Fibroblast of upper back skin (primary cell): ENCODE measurements at places on chromosomes 13 and 19.
A peak's percentile ranks its signal among the peaks of the same experiment; 100 is the strongest.

DNA sequence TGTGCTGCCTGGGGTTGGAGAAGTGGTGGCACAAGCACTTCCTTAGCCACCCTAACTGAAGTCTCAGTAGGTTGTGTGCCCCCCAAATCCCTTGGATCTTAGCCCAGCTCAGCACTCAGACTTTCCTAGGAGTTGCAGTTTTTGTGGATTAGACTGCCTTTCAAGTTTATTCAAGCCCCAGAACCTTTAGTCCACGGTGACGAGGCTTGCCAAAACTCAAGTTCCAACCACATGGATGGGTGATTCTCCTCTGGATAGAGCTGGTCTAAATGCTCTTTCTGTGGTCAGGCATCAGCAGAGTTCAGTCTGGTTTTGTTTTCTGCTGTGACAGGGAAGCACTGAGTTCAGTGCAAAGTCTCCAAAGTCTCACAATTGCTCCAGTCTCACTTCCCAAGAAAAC is 2858.7 kb downstream of the PCDH9 start:
- DNase-seq: no peak

GRCh38 chr19:57068311-57068710 is 51.5 kb upstream of the USP29 start:
- DNase-seq: no peak

GRCh38 chr13:99153219-99153618 is 47.4 kb upstream of the UBAC2 start:
- DNase-seq: peak; percentile 69

DNA sequence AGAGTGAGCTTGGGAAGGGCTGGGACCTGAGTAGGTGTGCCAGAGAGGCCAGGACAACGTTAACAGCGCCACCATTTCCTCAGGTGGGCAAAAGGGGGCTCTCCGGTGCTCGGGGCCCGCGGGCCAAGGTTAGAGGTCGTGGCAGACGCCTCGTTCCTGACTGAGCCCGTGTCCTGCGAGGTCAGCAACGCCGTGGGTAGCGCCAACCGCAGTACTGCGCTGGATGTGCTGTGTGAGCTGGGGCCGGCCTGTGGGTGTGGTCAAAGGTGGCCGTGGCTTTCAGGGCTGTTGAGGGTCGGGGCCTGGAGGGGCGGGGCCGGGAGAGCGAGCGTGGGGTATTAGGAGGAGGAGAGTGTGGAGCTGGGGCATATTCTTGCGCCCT is 3.7 kb downstream of the KIRREL2 start:
- no peak for DNase-seq

- no peak for DNase-seq
These were observed 202.1 kb downstream of the KLF12 start for GRCh38 chr13:73932091-73932490.

DNA sequence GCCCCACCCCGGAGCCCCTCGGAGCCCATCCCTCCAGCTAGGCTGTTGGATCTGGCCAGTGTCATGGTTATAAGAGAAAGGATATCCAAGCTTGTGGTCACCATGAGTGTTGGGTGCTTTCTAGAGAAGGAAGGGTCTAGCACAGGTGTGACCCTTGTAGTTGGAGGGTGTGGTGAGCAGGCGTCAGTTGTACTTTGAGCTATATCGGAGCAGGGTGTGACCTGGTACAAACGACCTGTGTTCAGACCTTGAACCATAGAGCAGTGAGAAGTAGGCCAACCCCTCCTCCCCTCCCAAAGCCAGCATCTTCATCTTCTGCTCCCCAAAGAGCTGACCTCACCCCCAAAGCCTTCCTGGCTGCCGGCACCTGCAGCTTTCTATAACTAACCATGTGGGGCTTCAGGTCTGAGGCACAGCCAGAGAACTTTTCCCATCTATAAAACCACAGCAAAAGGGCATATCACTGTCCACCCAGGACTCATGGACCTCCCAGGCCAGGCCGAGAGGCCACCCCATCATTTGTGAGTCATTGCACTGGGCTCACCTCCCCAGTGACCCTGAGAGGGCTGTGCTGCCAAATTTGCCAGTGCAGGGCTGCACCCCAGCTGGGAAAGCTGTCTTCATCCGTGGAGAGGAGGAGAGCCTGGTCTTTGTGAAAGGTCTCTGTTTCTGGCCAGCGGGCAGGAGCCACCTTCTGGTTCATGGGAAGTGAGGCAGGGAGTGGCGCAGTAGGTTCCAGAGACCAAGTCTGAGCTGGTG is 14.2 kb downstream of the RAB8A start:
- no peak for DNase-seq

DNA sequence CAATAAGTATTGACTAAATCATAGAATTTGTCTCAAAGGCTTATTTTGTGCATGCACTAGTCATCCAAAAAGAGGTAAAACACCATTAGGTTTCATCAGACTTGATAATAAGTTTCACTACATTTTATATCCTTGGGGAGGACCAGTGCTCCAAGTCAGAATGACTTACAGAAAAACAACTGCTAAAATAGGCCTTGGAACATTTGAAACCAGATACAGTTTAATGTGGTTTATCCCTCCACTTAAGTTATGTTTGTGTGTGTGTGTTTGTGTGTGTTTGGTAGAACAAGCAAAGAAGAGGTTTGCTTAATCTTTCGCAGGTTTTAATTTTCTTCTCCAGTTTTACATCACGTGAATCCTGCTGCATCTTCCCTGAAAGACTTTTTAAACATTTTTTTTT is 570.9 kb downstream of the PCDH9 start:
- no peak for DNase-seq

DNA sequence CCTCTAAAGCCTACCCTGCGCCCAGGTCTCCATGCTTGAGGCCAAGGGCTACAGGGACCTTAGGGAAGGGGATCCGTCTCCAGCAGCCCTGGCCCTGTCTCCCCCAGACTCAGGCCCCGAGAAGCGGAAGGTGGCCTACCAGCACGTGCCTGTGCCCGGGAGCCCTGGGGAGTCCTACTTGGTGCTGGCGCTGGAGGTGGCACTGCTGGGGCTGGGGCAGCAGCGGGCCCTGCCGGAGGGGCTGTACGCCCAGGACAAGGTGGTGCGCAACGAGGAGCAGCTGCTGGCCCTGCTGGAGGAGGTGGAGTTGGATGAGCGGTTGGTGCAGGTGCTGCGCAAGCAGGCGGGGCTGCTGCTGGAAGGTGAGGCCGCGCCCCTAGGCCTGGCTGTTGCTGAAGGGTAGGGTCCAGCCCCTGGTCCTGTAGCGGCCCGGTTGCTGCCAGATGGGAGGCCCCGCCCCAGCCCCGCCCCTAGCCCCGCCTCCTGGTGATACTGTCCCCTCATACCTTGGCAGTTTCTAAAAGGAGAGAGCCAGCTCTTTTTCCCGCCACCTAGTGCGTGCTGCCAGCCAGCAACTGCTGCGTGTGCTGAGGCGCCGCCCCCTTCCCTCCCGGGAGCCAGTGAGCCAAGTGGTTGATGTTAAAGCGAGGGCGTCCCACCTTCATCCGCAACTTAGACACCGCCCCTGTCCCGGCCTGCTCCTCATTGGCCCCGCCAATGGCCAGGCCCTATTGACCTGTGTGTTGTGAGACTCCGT is 22.6 kb downstream of the ZSWIM4 start:
- no peak for DNase-seq

- DNase-seq: no peak
These were observed 133.3 kb downstream of the RGCC start for GRCh38 chr13:41590643-41591042.

- no peak for DNase-seq
These were observed 62.4 kb downstream of the MBNL2 start for GRCh38 chr13:97284558-97284957.

GRCh38 chr13:46097015-46097414 is 7.8 kb downstream of the CPB2 start:
- DNase-seq: no peak

DNA sequence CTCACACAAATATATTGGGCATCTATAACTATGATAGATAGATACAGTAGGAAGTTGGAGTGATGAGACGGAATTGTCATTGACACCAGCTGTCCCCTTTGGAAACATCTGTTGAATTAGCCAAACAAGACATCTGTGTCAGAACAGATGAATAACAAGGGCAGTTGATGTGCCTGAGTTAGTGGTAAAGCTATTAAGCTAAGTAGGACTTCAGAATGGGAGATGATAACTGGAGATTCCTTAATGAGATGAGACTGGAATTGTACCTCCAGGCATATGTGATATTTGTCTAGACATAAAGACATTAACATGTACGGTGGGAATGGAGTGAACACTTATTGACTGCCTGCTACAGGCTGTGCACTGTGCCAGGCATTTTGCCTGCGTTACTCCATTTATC is 78.7 kb downstream of the MBNL2 start:
- no peak for DNase-seq

DNA sequence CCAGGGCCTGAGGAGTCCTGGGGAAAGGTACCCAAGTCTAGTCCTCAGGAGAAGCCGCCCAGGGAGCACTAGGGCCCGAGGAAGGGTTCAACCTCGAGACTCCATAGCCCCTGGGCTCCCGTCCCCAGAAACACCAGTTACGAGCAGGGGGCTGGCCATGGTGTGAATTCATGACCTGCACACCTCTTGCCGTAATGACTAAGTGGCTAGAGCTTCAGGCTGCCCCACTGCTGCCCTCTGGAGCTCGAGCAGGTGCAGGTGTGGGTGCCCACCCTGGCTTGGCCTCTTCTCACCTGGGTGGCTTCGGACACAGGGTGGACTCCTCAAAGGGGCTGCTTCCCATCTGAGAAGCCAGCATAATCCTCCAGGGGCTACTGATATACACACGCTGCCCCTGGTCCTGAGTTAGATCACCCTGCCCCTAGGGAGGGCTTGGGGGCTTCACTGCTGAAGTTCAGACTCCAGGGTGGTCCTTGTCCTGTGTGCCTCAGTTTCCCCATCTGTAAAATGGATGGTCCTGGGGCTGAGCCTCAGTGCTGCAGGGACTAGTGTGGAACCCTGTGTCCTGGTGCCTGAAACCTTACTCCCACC is 13.6 kb downstream of the SPC24 start:
- DNase-seq: no peak

DNA sequence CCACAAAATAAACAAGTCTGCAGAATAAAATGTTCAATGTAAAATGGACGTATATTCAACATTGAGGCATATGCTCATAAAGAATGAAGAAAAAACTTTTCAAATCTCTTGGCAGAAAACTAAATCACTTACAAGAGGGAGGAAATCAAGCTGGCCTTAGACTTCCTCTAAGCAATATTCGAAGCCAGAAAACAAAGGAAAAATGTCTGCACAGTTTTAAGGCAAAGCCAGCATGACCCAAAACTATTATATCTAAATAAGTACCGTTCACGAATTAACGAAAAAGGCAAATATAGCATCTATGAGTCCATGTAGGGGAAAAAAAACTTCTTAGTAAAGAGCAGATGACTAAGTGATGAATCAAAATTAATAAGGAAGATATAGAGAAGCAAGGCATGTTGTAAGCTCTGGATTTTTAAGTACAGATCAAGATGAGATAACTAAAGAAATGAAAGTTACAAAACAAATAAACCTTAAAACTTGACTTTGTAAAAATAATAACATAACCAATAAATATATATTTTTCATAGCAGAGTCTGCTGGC is 101.3 kb downstream of the KCNRG start:
- no peak for DNase-seq

DNA sequence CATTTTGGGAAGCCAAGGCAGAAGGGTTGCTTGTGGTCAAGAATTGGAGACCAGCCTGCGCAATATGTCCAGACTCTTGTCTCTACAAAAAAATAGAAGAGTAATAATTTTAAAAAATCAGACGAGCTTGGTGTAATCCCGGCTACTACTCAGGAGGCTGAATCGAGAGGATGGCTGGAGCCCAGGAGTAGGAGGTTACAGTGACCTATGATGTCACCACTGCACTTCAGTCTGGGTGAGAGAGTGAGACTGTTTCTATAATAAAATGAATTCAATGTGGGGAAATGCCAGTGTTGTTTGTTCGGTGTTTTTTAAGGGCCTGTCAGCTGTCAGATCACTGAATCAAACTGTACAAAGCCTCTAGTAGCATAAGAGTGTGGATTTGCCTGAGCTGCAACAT is 1.2 kb upstream of the FBXL3 start:
- DNase-seq: no peak

DNA sequence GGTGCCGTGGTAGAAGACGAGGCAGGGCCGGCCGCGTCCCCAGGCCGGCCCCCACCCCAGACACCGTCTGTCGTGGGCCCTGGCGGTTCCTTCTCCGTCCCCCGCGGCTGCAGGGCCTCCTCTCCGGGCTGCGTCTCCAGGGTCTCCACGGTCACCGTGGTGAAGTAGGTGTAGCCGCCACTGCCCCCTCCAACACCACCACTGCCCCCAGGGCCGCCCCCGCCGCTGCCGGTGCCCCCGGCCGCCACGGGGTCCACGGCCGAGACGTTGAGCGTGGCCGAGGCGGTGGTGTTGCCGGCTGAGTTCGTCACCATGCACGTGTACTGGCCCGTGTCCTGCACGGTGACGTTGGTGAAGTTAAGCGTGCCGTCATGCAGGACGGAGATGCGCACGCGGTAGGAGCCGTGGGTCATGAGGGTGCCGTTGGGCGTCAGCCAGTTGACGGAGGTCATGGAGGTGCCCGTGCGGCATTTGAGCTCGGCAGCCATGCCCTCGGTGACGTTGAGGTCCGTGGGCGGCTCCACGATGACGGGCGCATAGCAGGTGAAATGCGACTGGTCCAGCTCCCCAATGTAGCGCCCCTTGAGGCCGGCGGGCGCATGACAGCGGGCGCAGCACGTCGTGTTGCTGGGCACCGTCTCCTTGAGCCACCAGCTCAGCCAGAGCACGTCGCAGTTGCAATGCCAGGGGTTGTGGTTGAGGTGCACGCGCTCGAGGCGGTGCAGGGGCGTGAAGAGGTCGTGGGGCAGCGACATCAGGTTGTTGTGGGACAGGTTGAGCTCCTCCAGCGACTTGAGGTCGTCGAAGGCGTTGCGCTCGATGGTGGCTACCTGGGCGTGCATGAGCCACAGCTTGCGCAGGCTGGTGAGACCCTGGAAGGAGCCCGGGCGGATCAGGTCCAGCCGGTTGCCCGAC is 4.6 kb upstream of the ASPDH start:
- no peak for DNase-seq

DNA sequence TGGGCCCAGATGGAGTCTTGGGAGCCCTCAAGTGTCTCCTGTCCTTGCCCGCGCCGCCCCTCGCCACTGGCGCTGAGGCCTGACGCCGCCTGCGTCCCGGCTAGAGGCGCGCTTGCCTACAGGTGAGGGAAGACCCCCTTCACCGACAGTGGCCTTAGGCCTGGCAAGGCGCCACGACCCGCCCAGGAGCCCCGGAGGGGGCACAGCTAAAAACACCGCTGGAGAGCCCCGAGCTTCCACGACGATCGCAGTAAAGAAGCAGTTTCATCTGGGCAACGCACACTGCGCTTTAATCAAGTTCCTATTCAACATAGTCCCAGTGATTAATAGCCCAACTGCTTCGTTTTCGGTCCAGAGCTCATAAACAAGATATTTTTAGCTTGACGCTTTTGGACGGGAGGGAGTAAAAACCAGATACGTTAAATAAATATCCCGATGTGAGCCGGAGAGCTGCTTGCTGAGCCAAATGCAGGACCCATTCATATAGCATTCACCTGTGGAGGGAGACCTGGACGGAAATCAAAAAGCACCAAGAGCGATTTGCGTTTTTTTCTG is 1.5 kb upstream of the CEBPA start:
- DNase-seq: no peak

- no peak for DNase-seq
These were observed 69.6 kb upstream of the RNF113B start for GRCh38 chr13:98246538-98247172.

GRCh38 chr13:99215184-99215830 is 14.7 kb downstream of the UBAC2 start:
- DNase-seq: no peak
